Kidney (tissue), 22 donors: ENCODE measurements at places on chromosomes 6 and 20. TPM values are rescaled to one million over a fixed set of nuclear protein-coding genes. Genes with fewer than 3 reads are reported as not detected.

GRCh38 chr6:6923605-6924004, 184.2 kb upstream of the RREB1 start:
- no peak for DNase-seq
- H3K4me1 ChIP-seq, result no peaks in the 10 kb centered on the region
- H3K4me3 ChIP-seq, result no peak overlapping the region
- H3K36me3 ChIP-seq, result no peaks in the 10 kb centered on the region

DNA sequence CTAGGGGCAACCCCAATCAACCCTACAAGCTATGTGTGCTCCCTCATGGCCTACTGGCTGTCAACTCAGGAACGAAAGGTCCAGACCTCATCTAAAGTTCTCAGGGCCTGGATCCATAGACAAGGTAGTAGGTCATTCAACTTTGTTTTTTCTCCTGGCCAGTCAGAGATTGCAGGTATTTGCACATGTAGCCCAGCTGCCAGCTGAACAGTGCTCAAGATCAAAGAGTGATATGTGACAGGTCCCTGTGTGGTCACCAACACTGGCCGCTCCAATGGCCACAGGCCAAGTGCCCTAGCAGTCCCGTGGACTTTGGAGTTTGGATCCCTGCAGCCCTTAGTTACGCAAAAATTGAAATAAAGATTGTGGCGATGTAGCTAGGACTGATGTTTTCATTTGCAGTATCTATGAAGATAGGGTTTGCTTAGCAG, 60.6 kb upstream of the ATXN1 start:
- no peak overlapping the region for H3K27ac ChIP-seq
- no peaks in the 10 kb centered on the region for H3K27me3 ChIP-seq
- no peaks in the 10 kb centered on the region for H3K36me3 ChIP-seq
- no peak for DNase-seq
- H3K4me3 ChIP-seq, result no peak overlapping the region
- peaks cover 7% of the 10 kb centered on the region for H3K4me1 ChIP-seq

- DNase-seq, result no peak
- H3K4me1 ChIP-seq, result no peaks in the 10 kb centered on the region
- H3K36me3 ChIP-seq, result peaks cover 2% of the 10 kb centered on the region
Observed at GRCh38 chr20:32823737-32824588, 4.2 kb downstream of the MAPRE1 start.

GRCh38 chr20:47680804-47681529, 104.3 kb downstream of the SULF2 start:
- DNase-seq, result no peak
- no peaks in the 10 kb centered on the region for H3K27me3 ChIP-seq
- H3K4me3 ChIP-seq, result no peak overlapping the region
- H3K4me1 ChIP-seq, result no peaks in the 10 kb centered on the region

DNA sequence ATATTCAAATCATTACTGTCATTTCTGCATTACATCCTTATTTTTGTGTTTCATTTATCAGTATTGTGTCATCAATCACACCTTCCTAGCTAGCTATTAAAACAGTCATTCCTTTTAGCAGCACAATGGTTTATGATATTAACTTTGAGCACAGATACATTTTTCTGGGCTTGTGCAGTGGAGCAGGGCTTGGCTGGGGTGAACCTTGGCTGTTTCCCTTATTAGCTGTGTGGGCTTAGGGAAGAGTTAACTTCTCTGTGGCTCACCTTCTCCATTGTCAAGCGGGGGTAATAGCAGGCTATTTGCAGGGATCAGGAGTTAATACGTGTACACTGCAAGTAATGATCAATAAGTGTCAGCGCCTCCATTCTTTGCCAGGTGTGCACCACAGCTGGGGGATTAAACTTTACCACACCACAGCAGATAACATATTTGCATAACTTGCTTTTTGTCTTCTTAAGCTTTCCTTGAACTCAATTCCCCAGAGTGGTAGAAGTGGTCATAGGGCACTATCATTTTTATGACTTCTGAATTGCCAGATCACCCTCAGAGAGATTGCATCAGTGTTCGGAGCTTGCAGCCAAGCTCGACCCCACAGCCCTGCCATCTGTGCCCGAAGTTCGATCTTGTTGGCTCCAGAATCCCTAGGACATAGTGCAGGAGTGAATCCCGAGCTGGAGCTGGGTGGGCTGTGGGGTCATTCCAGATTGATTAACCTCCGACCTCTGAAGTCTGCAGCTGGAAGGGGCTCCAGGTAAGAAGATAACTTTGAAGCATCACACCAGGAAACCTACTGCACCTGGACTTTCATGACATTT, 1.5 kb upstream of the PYGB start:
- no peaks in the 10 kb centered on the region for H3K4me1 ChIP-seq
- H3K36me3 ChIP-seq, result peaks cover 2% of the 10 kb centered on the region
- no peak for DNase-seq
- no peaks in the 10 kb centered on the region for H3K27me3 ChIP-seq
- H3K4me3 ChIP-seq, result no peak overlapping the region

SAMD3 gene
- total RNA-seq, result 3.5 TPM

ERVFRD-1 gene
- 0.57 TPM for total RNA-seq

MMP24 gene
- 12.4 TPM for total RNA-seq

HAO1 gene
- not detected for total RNA-seq

HMGA1 gene
- 46.5 TPM for total RNA-seq

IL17F gene
- not detected for total RNA-seq

KHDC1L gene
- total RNA-seq, result not detected

CTAGE9 gene
- total RNA-seq, result not detected
